A549 treated with RU486 at 1 μM for 4 hours (cell line): ENCODE measurements at places on chromosomes 12 and 14. TPM values are rescaled to one million over a fixed set of nuclear protein-coding genes. Genes with fewer than 3 reads are reported as not detected.

The FOXG1 gene
- 0.05 to 0.17 TPM (median 0.13 TPM) in 5 replicates for total RNA-seq

The CELA1 gene
- total RNA-seq = not detected in 5 replicates

The DDX51 gene
- total RNA-seq = 20.9 to 28.9 TPM (median 28.3 TPM) in 5 replicates

The LYZ gene
- total RNA-seq = 0.73 to 2.2 TPM in 2 of 5 replicates, not detected in the others

The GALNT8 gene
- not detected in 5 replicates for total RNA-seq

The P2RX2 gene
- not detected in 5 replicates for total RNA-seq

The CCDC91 gene
- 13.1 to 29.8 TPM (median 22.5 TPM) in 5 replicates for total RNA-seq

The SRSF5 gene
- 218 to 331 TPM (median 231 TPM) in 5 replicates for total RNA-seq

The GPR84 gene
- not detected in 5 replicates for total RNA-seq

The CBLN3 gene
- total RNA-seq = 1.0 to 1.6 TPM (median 1.3 TPM) in 5 replicates

The OR6C2 gene
- not detected in 5 replicates for total RNA-seq

The SIX4 gene
- total RNA-seq = 2.1 to 4.2 TPM (median 3.6 TPM) in 5 replicates

The HRK gene
- total RNA-seq = 0.43 to 0.78 TPM (median 0.62 TPM) in 5 replicates

The PDZRN4 gene
- 0.03 TPM in 1 of 5 replicates, not detected in the others for total RNA-seq

The NXPH4 gene
- total RNA-seq = 3.9 to 6.8 TPM (median 5.6 TPM) in 5 replicates

The TPH2 gene
- not detected in 5 replicates for total RNA-seq

The RPGRIP1 gene
- 0.07 to 0.71 TPM (median 0.23 TPM) in 5 replicates for total RNA-seq

The PA2G4 gene
- 293 to 379 TPM (median 323 TPM) in 5 replicates for total RNA-seq
